GM12878 (cell line): ENCODE measurements at places on chromosomes 7 and 10. TPM values are rescaled to one million over a fixed set of nuclear protein-coding genes. Genes with fewer than 3 reads are reported as not detected.

DNA sequence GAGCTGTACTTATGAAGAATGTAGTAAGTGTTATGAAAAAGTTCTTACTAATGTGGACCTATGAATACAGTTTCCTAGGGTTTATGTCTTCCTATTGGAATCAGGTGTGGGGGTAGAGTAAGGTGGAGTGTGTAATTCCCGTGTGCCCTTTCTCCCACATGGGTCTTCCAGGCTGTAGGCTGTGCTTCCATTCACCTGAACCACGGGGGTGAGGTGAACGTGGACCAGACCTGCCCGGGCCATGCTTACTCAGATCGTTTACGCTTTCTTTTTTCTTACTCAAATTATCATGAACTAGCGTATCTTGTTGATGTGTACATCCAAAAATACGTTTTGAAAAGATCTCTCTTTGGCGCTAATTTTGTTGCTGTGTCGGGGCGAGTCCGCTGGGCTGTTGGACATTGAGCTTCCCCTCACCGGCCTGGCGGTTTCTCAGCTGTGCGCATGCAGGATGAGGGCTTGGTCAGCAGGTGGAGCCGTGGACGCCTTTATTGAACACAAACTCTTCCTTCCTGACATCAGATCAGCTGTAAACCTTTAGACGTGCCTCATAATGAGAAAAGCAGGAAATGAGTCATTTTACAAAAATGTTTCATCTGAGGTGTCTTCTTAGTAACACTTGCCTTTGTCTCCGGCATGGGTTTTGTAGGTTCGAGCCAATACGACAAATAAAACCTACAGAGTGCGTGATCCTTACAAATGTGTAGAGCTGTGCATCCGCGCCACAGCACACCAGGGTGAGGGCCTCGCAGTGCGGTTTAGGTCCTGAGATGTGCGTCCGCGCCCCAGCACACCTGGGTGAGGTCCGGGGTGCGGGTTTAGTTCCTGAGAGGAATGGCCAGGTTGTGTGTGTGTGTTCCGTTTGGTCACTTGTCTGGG, 53.8 kb downstream of the WDR37 start:
- H3K27me3 ChIP-seq, result no peaks in the 10 kb centered on the region
- no peak overlapping the region for H3K4me3 ChIP-seq
- H3K36me3 ChIP-seq, result peaks cover 19% of the 10 kb centered on the region
- H3K27ac ChIP-seq, result no peak overlapping the region
- DNase-seq, result peak; percentile 53

Gene ATOH7
- total RNA-seq, result not detected in 2 replicates

DNA sequence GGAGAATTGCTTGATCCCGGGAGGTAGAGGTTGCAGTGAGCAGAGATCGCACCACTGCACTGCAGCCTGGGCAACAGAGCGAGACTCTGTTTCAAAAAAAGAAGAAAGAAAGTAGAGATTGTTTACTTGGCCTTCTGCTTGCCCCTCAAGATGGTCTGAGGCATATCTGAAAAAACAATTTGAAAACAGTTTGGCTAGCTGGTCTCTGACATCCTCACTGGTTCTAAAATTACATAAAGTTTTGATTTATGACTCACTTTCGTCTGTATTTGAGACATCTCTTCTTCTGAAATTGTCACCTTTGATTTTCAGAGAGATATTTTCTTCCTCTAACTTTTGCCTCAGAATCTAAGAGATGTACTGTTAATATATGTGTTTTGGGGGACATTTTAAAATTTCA, 49.6 kb upstream of the HELLS start:
- peak; percentile 26 for DNase-seq
- H3K27me3 ChIP-seq, result no peaks in the 10 kb centered on the region
- H3K4me1 ChIP-seq, result peaks cover 6% of the 10 kb centered on the region
- no peaks in the 10 kb centered on the region for H3K36me3 ChIP-seq

GRCh38 chr10:110348336-110348735, 43.6 kb upstream of the SMNDC1 start:
- no peaks in the 10 kb centered on the region for H3K27me3 ChIP-seq
- H3K36me3 ChIP-seq, result no peaks in the 10 kb centered on the region

Gene LRRTM3
- total RNA-seq, result not detected in 2 replicates

DNA sequence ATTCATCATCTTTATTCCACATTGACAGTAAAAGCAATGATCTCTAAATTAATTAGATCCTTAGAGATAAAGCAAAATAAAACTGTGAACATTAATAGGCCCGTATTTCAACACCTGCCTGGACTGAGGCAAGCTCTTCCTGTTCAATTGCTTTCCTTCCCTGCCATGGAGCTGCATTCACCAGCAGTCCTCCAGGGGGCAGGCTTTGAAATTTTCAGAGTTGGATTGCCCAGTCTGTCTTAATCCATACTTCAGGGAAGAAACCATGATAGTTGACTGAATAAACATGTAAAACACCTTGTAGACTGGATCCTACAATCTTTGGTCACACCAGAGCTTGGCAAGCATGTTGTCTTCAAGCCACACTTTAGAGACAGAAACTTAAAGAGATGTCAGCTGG, 936.6 kb downstream of the NRG3 start:
- H3K36me3 ChIP-seq, result no peaks in the 10 kb centered on the region
- no peaks in the 10 kb centered on the region for H3K27me3 ChIP-seq
- no peak overlapping the region for H3K27ac ChIP-seq

Gene OGDHL
- 0.51 and 0.67 TPM in 2 replicates for total RNA-seq

DNA sequence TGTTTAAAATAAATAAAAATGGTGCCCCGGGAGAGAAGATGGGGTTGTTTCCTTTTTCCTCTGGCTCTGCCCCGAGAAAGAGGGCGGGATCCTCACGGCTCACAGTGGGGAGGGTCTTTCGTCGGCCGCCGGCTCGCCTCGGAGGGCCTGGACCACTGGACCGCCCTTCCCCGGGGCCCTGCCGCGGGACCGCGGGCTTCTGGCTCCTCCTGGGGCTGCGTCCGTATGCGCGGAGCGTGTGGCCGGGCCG, 3.5 kb upstream of the IGF2BP3 start:
- DNase-seq, result no peak
- H3K4me1 ChIP-seq, result no peaks in the 10 kb centered on the region
- peak overlapping the region; percentile 89 for H3K4me3 ChIP-seq
- peaks cover 4% of the 10 kb centered on the region; the same call in 1 of the 2 replicates for H3K27me3 ChIP-seq

Gene TRIL
- not detected in 2 replicates for total RNA-seq

- no peak overlapping the region for H3K4me3 ChIP-seq
- no peaks in the 10 kb centered on the region for H3K36me3 ChIP-seq
- H3K4me1 ChIP-seq, result no peaks in the 10 kb centered on the region
- no peak for DNase-seq
- H3K27ac ChIP-seq, result no peak overlapping the region
- H3K27me3 ChIP-seq, result no peaks in the 10 kb centered on the region; the same call in 1 of the 2 replicates
These were observed 115.6 kb downstream of the ATXN7L1 start for GRCh38 chr7:105760551-105761447.

Gene LFNG
- 0.62 and 0.80 TPM in 2 replicates for total RNA-seq

Gene MRLN
- not detected in 2 replicates for total RNA-seq

- DNase-seq, result no peak
- no peak overlapping the region for H3K4me3 ChIP-seq
- no peaks in the 10 kb centered on the region for H3K27me3 ChIP-seq
- H3K27ac ChIP-seq, result no peak overlapping the region
These were observed 20.1 kb upstream of the SH2D4B start for GRCh38 chr10:80517416-80518142.

DNA sequence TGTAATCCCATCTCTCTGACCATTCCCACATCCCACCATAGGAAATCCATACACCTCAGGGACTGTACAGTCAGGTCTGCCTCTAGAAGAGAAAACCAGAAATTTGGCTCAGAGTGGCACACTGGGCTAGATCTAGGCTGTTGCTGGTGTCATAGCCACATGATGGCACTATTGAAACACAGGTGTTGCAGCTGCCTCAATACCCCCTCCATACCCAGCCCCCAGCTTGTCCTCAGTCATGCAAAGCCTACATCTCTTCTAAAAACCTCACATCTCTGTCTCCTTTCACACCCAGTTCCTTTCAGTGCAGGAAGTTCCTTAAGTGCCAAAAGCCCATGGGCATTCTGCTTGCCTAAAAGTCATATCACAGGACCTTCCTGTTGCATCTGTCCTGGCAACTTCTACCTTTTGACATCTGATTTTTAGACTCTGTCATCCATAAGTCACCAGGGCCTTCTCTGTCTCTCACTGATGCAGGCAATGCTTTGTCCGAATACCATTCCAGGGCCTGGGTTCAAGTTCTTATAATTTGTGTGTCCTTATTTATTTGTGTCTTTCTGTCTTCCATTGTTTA, 27.0 kb upstream of the HIBADH start:
- no peak overlapping the region for H3K4me3 ChIP-seq
- no peaks in the 10 kb centered on the region for H3K4me1 ChIP-seq

- no peak overlapping the region for H3K4me3 ChIP-seq
- H3K27me3 ChIP-seq, result no peaks in the 10 kb centered on the region
These were observed 26.4 kb upstream of the GSDME start for GRCh38 chr7:24783698-24784097.

DNA sequence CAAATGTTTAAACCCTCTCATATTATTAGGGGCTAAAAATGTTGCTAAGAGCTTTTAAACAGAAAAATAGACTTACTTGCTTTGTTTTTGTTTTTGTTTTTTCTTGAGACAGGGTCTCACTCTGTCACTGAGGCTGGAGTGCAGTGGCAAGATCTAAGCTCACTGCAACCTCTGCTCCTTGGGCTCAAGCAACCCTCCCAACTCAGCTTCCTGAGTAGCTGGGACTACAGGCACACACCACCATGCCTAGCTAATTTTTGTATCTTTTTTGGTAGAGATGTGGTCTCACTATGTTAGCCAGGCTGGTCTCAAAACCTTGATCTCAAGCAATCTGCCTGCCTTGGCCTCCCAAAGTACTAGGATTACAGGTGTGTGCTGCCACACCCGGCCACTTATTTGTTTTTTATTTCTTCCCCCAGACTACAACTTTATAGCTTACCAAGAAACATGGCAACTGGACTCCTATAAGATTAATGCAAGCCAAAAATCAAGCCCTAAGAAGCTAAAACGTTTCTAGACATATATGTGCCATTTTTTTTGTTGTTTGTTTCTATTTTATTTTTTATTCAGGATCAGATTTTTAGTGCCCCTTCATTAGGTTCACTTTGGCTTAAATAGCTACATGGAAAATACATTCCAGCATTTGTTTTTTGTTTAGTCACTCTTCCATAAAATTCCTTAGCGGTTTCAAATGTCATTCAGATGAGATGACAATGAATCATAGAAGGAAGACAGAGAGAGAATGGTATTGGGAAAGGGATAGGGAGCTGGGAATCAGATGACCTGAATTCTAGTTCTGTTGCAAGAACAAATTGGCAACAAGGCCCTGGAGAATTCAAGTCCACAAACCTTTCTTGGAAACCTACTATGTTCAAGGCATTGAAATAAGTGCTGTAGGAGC, 163.4 kb upstream of the MKLN1 start:
- no peaks in the 10 kb centered on the region for H3K36me3 ChIP-seq
- no peaks in the 10 kb centered on the region for H3K27me3 ChIP-seq
- no peaks in the 10 kb centered on the region for H3K4me1 ChIP-seq
- no peak overlapping the region for H3K4me3 ChIP-seq
- no peak for DNase-seq

- no peaks in the 10 kb centered on the region for H3K27me3 ChIP-seq
- no peaks in the 10 kb centered on the region for H3K4me1 ChIP-seq
- H3K27ac ChIP-seq, result no peak overlapping the region
- no peaks in the 10 kb centered on the region for H3K36me3 ChIP-seq
- DNase-seq, result no peak
These were observed 290.7 kb downstream of the KLF6 start for GRCh38 chr10:3494131-3494837.

Gene PHYHIPL
- 0.11 and 0.26 TPM in 2 replicates for total RNA-seq

DNA sequence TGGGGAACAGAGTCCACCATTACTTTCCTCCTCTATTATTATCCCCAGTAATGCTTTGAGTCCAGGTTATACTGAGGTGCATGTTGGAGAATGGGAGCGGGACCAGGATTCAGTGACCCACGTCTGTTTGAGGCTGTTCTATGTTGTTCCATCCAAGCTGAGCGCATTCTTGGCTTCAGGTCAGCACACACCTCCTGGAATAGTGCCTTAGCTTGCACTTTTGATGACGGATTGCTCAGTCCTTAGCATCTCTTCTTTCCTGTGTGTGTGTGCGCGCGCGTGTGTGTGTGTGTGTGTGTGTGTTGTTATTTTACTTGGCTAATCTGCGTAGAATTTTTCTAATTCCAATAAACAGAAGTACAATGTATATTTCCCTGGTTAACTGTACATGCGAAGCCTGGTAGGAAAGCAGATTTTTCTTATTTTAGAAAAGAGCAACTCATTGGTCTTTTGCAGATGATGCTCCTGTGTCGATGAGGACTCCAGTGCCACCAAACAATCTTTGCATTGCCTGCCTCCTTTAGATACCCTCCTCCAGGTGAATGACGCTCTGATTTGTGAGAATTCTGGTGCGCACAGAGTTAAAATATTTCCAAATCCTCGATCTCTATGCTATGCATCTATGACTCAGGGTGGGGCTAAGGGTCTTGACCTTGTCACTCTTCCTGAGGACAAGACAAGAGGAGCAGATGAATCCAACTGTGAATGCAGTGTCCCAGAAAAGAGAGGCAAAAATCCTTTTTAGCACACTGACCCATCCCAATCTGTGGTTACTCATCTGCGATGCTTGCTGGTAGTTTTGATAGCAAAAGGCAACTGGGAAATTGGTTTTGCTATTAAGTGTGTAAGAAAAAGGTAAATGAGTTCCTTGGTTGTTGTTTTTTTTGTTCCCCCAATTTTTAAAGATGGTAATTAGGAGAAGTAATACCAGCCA, 13.3 kb upstream of the CELF2 start:
- no peaks in the 10 kb centered on the region for H3K4me1 ChIP-seq
- H3K27ac ChIP-seq, result no peak overlapping the region
- DNase-seq, result no peak
- H3K36me3 ChIP-seq, result no peaks in the 10 kb centered on the region
- no peak overlapping the region for H3K4me3 ChIP-seq

Gene SPDYE11
- total RNA-seq, result not detected in 2 replicates

Gene LRRC18
- not detected in 2 replicates for total RNA-seq

DNA sequence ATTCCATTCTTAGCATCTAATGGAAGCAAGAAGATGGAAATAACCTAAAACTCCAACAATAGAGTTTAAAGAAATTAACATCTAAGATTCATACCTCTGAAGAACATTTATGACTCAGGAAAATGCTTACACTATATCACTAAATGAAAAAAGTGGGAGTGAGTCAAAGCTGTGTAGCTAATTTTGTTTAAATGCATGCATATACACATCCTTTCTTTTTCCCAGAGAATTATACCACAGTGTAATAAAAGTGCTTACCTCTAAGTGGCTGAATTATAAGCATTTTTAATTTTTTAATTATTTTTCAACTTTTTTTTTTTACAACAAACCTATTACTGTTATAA, 44.3 kb downstream of the CCDC71L start:
- H3K27me3 ChIP-seq, result no peaks in the 10 kb centered on the region
- H3K4me3 ChIP-seq, result no peak overlapping the region
- H3K27ac ChIP-seq, result no peak overlapping the region
- H3K4me1 ChIP-seq, result no peaks in the 10 kb centered on the region
- DNase-seq, result no peak

Gene CYP3A7
- not detected in 2 replicates for total RNA-seq
